NCI-H1105 treated with DMSO at 0.1 percent for 48 hours (cell line): ENCODE measurements at places on chromosomes 11 and 22.

- no peak for DNase-seq
These were observed 8.8 kb upstream of the OR2AT4 start for GRCh38 chr11:75105462-75105925.

DNA sequence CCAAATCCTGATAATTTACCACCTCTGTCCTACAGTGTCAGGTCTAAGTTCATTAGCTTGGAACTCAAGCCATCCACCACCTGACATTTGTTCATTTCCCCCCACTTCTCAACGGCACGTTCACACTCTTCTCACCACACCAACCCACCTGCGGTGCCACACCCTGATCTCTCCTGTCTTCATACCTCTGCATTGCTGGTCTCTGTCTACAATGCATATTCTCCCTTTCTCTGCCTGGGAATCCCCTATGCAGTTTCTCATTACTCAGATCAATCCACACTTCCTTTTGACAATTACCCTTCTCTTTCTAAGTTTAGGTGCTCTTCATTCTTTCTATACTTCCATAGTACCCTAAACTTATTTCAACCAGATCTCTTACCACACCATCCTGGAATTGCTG, 20.4 kb upstream of the EMSY start:
- no peak for DNase-seq

DNA sequence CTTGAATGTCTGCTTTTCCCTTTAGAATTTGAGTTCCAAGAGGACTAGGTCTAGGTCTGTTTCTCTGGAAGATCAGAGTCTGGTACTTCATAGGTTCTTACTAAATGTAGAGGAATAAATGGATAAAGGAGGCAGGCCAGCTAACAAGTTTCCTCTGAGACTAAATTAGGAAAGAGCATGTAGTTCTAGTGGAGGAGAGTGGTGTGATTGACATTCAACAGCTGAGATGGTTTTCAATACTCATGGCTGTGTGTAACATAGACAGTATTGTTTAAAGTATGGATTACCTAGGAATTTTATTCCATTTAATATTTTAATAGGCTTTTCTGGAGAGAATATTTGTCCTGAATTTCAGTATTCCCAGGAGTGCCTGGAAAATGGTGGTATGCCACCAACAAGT, 364.7 kb downstream of the METTL15 start:
- DNase-seq, result no peak

DNA sequence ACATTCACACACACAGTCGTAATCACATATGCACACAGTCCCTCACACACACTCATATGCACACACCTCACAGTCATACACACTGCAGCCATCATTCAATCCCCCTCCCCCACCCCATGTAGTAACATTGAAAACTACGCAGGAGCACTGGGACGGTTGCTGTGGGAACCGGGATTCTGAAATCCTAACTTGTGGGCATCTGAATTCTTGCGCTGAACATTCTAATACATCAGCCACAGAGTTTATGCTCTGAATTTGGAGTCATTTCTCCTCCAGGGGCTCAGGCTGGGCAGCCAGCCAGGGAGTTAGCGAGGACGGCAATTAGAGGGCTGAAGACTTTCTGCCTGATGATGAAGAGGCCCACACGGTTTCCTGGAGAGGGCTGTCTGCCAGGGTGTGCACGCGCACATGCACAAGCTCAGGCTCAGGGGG, 32.7 kb downstream of the CD6 start:
- DNase-seq, result peak; percentile 74

DNA sequence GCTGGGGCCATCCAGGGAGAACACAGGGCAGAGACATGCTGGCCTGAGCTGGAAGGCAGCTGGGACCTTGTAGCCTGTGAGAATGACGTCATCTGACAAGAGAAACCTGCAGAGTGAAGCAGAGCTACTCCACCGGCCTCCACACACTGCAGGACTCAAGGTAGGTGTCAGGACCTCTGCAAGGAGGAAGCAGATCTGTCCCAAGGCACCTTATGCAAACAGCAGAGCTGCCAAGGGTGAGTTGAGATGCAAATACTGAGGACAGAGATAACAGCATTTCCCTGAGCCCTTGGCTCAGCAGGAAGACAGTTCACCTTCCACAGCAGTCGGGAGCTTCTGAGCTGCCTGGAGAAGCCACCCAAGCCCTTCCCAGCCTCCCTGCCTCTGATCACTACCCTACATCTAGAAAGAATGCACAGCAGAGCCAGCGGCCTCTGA, 51.9 kb upstream of the IGSF9B start:
- DNase-seq, result no peak

DNA sequence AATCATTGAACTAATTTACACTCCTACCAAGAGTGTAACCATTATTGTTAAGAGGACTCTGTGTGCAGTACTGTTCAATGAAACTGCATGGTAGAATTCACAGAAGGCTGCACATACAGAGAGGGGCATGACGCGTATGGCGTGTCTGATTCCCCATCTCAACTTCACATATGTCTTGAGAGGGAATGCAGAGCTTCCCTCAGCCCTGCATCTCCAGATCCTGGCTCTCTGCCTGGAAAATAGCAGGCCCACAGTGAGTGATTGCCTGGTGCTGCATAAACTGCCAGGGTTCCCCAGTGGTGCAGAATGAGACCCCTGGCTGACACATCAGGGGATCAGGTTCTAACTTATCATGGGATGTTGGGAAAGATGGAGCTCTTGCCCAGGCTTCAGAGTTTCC, 260.2 kb upstream of the ISX start:
- DNase-seq, result no peak

DNA sequence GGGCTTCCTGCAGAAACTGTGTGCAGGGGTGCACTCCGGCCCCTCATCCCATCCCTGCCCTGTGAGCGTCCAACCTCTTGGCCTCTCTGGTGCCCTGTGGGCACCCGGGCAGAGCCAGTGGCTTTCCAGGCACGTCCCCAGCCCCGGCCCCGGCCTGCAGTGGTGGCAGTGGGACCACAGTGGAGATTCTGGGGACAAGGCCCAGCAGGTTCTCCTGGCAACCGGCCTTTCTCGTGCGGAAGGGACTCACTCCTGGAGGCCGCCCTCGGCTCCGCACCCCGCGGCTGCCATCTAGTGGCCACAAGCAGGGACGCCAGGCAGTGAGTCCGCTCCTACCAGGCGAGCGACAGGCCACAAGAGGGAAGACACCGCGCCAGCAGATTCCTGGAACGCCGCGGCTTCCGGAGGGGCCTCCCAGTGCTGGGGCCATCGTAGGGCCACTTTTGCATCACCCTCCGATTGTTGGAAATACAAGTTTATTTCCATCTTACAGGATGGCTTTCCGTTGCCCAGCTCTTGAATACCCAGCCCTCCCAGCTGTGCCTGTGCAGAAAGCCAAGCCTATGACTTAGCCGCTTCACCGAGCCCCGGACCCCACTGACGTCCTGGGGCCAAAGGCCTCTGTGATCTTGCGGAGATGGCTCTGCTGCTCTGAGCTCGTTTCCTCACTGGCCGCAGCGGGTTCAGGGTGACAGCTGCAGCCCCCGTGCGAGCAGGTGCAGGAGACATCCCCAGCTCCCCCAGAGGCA, 357.3 kb downstream of the CTTN start:
- no peak for DNase-seq

DNA sequence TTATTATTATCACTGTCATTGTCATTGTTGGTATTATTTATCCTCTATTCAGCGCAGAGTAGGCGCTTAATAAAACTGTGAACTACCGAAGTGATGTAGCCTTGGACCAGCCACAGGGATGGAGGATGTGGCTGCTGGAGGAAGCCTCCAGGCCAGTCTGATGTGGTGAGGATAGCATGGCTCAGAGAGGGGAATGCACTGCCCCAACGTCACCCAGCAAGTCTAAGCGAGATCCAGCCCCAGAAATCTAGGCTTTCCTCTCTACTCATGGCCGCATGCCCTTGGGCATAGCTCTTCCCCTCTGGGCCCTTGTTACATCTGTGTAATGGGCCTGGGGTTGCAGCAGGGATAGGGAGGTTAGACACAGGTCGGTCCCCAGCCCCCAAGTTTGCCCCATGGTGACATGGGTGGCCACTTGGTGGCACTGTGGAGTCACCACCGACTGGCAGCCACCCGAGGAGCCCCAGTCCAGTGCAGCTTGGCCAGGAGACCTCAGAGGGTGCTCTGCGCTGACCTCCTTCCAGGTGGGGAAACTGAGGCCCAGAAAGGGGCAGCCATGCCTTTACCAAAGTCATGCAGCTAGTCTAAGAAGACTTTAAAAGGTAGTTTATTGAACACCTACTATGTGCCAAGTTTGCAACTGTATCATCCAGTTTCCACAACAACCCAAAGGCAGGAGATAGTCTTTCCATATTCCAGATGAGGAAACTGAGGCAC, 395.7 kb downstream of the MN1 start:
- no peak for DNase-seq

DNA sequence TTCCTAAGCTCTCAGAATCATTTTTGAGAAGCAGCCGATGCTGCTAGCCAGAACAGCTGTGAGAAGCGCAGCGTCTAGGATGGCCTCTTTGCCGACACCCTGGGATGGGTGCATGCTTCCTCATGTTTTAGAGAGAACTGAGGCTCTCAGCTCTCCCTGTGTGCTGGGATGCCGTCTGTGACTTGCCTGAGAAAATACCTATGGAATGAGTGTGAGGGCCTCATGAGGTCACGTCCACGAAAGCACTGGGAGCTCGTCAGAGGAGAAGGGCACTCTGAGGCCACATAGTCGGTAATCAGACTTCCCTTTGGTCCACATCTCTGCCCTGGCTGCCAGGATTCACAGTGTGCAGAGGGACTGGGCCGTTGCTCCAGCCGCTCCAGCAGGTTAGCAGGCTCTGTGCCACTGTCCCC, 54.7 kb downstream of the MICAL3 start:
- DNase-seq, result no peak

DNA sequence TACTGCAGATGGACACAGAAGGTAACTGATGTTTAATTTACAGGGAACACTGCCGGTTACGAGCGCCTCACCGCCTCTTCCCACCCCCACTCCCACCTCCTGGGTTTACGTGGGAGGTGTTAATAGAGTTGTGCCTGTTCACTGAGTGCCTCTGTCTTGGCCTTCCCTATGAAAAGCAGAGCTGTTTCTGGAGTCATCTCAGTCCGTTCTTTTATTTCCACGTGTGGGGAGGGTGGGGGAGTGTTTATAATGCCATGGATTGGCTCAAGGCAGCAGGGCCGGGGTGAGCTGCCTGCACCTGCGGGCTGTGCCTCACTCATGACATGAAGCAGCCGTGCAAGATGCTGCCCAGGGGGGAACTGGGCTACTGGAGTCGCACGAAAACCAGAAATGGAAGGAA, 322.7 kb downstream of the CADM1 start:
- DNase-seq, result no peak

GRCh38 chr22:46614025-46614931, 5.9 kb upstream of the GRAMD4 start:
- no peak for DNase-seq

DNA sequence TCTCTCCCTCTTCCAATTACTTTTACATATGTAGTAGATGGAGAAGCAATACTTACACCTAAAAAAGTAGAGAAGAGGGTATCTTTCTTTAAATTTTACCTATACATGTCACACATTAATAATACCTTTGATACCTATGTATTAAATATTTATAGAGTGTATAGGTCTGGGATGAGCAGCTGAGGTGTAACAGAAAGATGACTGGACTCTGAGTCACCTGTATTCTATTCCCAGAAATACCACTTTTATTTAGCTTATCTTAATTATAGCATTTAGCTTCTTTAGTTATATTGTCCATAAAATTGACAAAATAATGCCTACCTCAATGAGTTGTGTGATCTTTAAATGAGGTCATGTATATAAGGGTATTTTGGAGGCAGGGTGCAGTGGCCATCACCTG, 30.6 kb upstream of the YAP1 start:
- DNase-seq, result no peak

GRCh38 chr11:117143390-117143789, 697 bp upstream of the PAFAH1B2 start:
- DNase-seq, result peak; percentile 71

GRCh38 chr11:4495487-4495886, 13.0 kb downstream of the OR52K1 start:
- no peak for DNase-seq

GRCh38 chr11:12175694-12176241, 65.4 kb downstream of the MICAL2 start:
- DNase-seq, result no peak

- no peak for DNase-seq
These were observed 132.3 kb downstream of the COMMD9 start for GRCh38 chr11:36156817-36157519.

DNA sequence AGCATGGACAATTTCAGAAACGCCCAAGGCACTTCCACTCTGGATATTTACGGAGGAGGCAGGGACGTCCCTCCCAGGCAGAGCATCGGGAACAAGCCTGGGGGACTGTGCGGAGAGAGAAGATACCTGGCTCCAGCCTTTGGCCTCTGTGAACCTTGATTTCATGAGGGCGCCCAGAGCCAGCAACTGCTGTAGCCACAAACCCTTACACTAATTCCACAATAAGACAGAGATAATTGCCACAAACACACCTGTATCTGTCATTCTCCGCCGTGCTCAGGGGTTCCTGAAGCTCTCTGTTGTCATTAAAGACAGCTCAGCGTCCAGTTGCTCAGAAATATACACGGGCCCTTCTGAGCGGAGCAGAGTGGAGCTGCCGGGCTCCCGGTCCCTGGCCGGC, 1292.1 kb downstream of the TBC1D22A start:
- DNase-seq, result no peak

GRCh38 chr11:45726493-45727054, 61.2 kb upstream of the CHST1 start:
- no peak for DNase-seq

DNA sequence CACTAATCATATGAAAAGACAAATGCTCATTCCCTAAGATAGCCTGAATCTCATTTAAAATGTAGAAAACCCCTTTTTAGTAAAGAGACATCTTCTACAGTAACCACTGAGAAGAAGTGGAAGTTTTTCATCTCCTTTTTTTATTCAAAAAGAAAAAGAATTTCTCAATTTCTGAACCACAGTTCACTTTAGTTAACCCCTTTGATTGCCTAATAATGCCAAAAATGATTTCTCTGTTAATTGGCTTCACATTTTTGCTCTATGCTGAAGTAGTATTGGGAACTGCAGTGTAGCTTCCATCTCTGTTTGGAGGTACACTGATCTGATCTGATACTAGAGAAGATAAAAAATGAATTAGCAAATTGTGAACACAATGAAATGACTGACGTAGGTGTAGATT, 58.3 kb downstream of the CD44 start:
- DNase-seq, result no peak

DNA sequence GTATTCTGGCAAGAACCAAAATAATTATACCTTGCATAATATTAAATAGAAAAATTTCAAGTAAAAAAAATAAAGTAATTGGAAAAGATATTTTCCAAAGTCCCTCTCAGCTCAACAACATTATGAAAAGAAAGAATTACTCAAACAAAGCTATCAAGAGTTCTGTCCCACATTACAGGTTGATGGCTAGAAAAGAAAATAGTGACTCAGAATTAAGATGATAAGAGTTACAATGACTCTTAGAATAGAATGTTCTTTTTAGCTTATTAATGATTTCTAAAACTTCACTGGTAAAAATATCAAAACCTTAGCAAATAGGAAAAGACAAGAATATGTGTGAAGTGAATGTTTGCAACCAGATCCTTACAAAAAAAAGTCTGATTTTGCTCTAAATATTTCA, 312.5 kb upstream of the PDGFD start:
- no peak for DNase-seq
